Activated CD8-positive, alpha-beta memory T cell treated with anti-CD3 and anti-CD28 coated beads, Interleukin-2, amount 10 ng/mL, durations not matched to agents 7 days and 5 days (primary cell): ENCODE measurements at places on chromosomes 3 and 15.

DNA sequence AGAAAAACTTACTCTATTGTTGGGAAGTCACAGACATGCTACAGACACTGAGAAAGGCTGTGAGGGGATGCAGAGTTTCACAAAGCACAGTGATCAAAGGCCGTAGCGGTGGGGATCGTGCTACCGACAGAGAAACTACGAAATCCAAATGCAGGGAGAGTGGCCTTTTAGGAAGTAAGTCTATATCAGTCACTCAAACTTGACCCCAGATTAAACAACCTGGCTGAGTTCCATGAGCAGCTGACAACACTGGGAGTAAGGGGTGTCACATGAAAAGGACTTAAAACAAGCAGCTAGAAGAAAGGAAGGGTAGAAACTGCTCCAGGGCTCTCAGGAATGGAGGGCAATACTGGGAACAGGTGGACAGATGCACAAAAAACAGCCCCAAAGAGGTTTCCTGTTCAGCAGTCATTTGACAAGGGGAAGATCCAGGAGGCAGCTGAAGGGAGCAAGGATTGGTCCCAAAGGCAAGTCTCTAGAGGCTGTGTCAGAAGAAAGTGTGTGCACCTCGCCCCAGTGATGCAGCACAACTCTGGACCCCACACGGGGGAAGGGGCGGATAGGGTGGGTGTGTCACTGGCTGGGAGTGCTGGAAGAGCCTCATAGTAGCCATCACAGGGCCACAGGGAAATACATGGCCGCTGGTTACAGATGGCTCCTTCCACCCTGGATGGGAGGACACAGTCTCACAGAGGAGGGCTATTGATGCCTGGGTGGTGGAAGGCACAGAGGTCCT is 20.3 kb upstream of the HDAC11 start:
- no peak for DNase-seq
- H3K27me3 ChIP-seq, result peaks cover 17% of the 10 kb centered on the region
- no peak overlapping the region for H3K27ac ChIP-seq
- no peaks in the 10 kb centered on the region for H3K4me1 ChIP-seq
- H3K36me3 ChIP-seq, result no peaks in the 10 kb centered on the region
- no peak overlapping the region for H3K4me3 ChIP-seq

- no peak overlapping the region for H3K27ac ChIP-seq
- H3K27me3 ChIP-seq, result no peaks in the 10 kb centered on the region
- H3K36me3 ChIP-seq, result no peaks in the 10 kb centered on the region
- H3K4me1 ChIP-seq, result no peaks in the 10 kb centered on the region
- no peak overlapping the region for H3K4me3 ChIP-seq
- no peak for DNase-seq
Observed at GRCh38 chr15:88029696-88030095, 226.8 kb downstream of the NTRK3 start.

GRCh38 chr15:94912760-94913159 is 681.4 kb downstream of the MCTP2 start:
- H3K27me3 ChIP-seq, result no peaks in the 10 kb centered on the region
- H3K27ac ChIP-seq, result no peak overlapping the region
- DNase-seq, result no peak
- no peaks in the 10 kb centered on the region for H3K4me1 ChIP-seq
- no peak overlapping the region for H3K4me3 ChIP-seq
- no peaks in the 10 kb centered on the region for H3K36me3 ChIP-seq

DNA sequence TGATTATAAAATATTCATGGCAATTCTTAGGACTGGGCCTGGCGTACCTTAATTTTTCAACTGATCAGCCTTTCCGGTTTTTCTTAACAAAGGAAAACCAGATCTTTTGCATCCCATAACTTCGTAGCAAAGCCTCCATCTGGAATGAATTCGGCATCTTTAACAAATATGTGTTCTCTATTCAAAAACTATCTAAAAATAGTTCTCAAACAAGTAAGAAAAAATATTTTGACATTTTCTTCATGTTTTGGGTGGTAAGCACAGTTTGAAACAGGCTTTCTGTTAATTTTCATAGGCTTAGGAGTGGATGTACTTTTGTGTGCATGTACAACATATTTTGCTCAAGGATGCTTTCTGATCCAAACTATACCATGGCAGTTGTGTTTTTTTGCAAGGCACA is 55.1 kb downstream of the RBMS3 start:
- no peaks in the 10 kb centered on the region for H3K36me3 ChIP-seq
- H3K4me3 ChIP-seq, result no peak overlapping the region
- no peak for DNase-seq
- H3K27me3 ChIP-seq, result no peaks in the 10 kb centered on the region
- no peak overlapping the region for H3K27ac ChIP-seq

GRCh38 chr15:67186226-67186649 is 68.2 kb downstream of the AAGAB start:
- peaks cover 24% of the 10 kb centered on the region for H3K4me1 ChIP-seq
- no peak overlapping the region for H3K4me3 ChIP-seq
- H3K27ac ChIP-seq, result no peak overlapping the region
- no peak for DNase-seq
